ENCODE measurements at places on chromosomes 3 and 15.

GRCh38 chr3:6250167-6250566, 610.7 kb upstream of the GRM7 start:
- DNase-seq = no peak

- DNase-seq = no peak
Measured at GRCh38 chr3:20066850-20067617, 26.8 kb downstream of the KAT2B start.

DNA sequence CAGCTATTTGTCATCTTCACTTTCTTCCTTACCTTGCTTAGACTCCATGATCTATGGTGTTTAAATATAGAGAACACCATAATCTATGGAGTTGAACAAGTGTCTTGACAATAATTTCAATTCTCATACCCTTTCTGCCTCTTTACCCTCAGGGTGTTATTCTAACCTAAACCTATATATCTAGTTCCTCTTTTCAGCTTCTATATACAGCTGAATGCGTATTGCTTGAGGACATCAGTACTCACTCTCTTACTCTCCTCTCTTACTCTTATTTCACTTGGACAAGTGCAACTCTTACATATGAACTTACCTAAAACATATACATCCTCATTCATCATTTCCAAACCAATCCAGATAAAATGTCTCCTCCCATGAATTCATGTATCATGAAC, 187.1 kb downstream of the RAP2B start:
- DNase-seq = no peak

- DNase-seq = no peak
Measured at GRCh38 chr15:63858881-63859280, 25.1 kb upstream of the HERC1 start.

DNA sequence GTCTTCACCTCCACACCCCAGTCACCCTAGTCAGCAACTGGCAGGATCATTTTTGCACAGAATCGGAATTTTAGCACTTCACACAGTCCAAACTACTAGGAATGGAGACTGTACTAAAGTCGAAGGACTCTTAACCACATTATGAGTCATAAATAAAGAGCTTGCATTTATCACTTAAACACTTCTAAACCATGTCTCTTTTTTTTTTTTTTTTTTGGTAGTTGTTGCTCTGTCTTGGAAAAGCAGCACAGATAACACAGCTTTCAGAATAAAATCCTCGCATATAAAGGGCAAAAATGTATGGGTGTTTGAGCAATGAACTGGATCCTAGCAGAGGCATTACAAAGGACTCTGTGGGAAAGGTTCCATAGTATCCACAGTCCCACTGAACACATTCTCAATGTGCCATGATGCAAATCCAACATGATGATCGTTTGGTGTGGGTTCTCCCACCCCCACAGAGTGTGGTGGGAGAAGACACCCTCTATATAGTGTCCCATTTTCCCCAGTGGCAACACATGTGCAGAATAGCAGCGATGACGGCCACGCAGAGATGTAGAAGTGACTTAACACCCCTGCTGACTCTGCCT, 47.1 kb downstream of the FOXP1 start:
- no peak for DNase-seq

DNA sequence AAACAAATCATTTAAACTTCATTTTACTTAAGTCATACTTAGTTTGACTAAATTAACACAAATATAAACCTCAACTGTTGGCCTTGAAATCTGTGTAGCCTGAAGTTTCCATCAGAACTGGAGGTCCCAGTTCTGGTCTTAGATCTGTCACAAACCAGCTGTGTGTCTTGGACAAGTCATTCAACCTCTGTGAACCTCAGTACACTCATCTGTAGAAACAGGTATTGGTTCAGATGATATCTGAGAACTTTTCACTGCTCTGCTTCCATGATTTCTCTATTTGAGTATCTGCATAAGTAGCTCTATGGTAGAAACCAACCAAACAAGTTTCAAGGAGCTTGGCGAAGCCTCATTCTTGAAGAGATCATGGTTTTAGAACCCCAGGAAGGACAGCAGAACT, 60.4 kb upstream of the SLC2A2 start:
- no peak for DNase-seq

DNA sequence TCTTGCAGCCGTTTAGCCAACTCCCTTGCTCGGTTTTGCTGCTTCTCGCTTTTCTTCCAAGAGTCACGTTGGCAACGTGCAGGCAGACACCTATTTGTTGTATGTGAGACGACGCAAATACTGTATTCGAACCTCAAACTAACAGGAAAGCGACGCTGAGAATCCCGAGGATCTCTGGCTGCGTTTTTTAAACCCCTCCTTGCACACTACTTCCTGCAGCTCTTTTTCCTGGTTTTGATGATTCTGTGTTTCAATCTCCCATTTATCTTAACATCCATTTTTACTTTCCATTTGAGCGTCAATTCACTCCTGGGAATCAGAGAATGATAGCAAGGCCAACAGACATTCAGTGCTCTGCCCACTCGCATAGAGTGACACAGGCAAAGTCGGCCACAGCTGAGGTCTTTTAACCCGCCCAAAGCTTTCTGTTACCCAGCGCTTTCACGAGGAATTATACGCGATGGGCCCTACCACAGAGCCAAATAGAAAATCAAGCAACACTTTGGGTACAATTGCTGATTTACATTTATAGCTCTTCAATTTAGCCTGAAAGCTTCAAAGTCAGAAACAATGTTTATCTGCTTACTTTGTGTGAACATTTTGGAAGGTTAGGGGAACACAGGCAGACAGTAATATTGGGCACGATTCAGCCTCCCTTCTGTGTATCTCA, 1.6 kb upstream of the ANXA2 start:
- DNase-seq = no peak

GRCh38 chr15:90414408-90415028, 26.5 kb downstream of the IQGAP1 start:
- no peak for DNase-seq

GRCh38 chr3:48244461-48244860, 3.6 kb downstream of the ZNF589 start:
- no peak for DNase-seq

- DNase-seq = no peak
Measured at GRCh38 chr3:134801204-134801958, 6.3 kb downstream of the EPHB1 start.

GRCh38 chr15:63830113-63830512, 3.6 kb downstream of the HERC1 start:
- no peak for DNase-seq

DNA sequence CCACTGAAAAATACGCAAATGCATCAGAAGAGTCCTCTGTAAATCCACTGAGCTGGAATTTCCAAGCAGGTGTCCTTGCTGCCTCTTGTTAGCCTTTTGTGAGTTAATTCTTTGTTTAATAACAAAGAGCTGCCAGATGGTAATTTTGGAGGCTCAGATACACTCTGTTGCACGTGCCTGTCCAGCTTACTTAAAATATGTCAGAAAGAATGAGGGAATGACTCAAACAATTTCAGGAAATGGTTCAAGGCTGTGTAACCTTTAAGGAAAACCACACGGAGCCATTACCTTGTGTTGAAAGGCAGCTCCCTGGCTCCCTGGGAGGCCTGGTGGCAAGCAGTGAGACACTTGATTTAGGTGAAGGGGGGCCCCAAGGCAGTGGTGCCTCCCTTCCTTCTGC, 302.2 kb upstream of the CTDSPL start:
- DNase-seq = no peak

- DNase-seq = no peak
Measured at GRCh38 chr3:99865321-99865720, 47.7 kb downstream of the CMSS1 start.

GRCh38 chr3:27696906-27697305, 25.2 kb downstream of the EOMES start:
- no peak for DNase-seq

DNA sequence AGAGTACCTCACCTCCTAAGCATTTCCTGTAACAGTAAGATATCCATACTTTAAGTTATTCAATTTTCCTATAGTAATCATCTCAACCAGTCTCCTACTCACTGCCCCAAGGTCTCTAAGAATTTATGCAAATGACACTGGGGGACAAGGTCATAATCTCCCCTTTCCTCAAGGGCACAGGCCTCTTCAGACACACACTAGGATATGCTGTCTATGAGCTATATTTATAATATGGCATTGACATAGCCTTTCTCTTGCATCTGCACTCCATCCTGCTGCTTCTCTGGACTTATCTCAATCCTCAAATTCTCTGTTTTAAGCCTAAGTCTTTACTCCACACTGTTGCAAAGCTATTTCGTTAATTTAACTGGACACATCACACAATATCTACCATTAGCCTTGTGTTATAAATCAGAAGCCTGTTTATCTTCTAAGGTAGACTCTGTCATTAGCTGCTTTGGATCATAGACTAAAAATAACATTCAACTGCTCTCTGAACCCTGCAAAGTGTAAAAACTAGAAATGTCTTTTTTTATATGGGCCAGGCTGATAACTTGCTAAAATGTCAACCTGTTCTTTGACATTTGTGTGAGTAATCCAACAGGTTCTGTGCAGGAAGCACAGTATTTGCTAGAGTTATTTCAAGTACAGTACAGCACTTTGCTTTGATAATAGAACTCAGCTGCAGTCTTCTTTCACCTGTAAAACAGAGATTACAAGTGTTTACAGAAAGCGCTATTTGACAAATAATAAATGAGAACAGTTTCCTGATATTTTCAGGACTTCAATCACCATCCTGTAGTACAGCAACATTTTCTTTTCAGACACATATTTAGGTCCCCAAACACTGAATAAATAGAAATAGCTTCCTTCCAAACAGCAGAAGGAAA, 17.8 kb upstream of the SEC62 start:
- DNase-seq = no peak

- no peak for DNase-seq
Measured at GRCh38 chr15:88736204-88736603, 67.0 kb upstream of the ACAN start.

DNA sequence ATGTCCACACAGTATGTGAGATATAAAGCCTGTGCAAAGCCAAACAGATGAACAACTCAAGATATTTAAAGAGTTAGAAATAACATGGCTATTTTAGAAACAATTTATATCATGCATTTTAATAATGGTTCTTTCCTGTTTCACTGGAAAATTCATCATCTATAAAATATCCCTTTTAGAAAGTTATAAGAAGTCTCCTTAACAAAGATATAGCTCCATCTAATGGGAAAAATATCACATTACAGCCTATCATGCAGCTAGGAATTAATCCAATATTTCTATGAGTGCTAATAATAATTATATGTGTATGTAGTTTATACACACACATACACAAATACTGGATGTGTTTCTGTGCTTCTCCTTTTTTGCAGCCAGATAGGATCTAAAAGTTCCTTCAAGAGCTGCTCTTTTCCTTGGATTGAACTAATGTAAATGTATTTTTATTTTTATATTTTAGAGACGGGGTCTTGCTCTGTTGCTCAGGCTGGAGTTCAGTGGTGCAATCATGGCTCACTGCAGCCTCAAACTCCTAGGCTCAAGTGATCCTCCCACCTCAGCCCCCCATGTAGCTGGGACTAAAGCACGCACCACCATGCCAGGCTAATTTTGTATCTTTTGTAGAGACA, 21.6 kb downstream of the RPL22L1 start:
- DNase-seq = no peak

- DNase-seq = no peak
Measured at GRCh38 chr3:187739094-187739560, 6.1 kb downstream of the BCL6 start.

GRCh38 chr3:135905058-135905724, 60.3 kb upstream of the PPP2R3A start:
- DNase-seq = no peak

- DNase-seq = no peak
Measured at GRCh38 chr3:117665296-117665695, 955.7 kb downstream of the TUSC7 start.

- DNase-seq = no peak
Measured at GRCh38 chr3:165196577-165197480, 645 bp upstream of the SLITRK3 start.

- DNase-seq = peak; percentile 11
Measured at GRCh38 chr3:67113802-67114407, 115.8 kb downstream of the KBTBD8 start.

DNA sequence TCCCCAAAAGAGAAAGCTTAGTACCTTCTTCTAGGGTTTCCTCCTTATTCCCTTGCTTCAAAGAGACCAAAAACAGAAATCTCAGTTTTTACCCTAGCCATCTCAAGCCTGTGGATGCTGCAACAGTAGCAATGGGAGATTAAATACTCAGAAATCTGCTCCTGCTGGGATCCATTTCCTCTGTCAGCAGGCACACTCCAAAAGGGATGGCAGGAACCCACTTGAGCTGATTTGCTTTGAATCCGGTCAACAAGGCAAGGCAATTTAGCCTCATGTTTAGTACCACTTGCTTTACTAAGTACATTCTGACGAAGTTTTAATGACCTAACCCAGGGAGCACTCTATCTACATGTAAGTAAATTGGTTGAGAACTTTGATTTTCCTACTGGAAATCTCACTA, 590.0 kb upstream of the ADAMTS9 start:
- no peak for DNase-seq

Measured in HuH-7.5 (cell line).